Ovary (tissue), 10 donors: ENCODE measurements at places on chromosomes 3 and 15. TPM values are rescaled to one million over a fixed set of nuclear protein-coding genes. Genes with fewer than 3 reads are reported as not detected.

GRCh38 chr3:184158404-184158803, 3.2 kb downstream of the DVL3 start:
- no peak for DNase-seq

Gene DMXL2
- total RNA-seq = 12.3 TPM

Gene REC114
- not detected for total RNA-seq

GRCh38 chr3:66553441-66554113, 52.8 kb upstream of the LRIG1 start:
- DNase-seq = no peak

- no peak for DNase-seq
These were observed 41.4 kb upstream of the CCDC80 start for GRCh38 chr3:112682361-112682760.

DNA sequence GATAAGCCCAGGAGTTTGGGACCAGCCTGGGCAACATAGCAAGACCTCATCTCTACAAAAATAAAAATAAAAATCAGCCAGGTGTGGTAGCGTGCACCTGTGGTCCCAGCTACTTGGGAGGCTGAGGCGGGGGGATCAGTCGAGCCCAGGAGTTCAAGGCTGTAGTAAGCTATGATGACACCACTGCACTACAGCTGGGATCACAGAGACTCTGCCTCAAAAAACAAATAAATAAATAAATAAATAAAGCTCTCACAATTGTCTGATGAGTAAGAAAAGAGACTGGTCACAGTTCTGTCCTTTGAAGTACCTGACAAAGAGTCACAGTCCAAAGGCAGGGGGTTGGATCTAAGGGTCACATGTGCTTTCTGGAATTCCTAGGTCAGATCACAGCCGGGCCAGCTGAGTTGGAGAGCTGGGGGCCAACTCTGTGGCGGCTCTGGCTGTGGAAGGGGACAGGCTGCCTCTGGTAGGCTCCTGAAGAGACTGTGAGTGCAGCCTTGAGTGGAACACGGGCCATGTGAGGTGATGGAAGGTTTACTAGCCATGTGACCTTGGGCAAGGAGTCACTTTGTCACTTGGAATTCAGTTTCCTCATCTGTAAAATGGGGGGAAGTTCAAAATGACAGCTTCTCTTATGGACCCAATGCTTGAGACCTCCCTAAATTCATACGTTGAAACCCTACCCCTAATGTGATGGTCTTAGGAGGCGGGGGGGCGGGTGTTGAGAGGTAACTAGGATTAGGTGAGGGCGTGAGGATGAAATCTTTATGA, 47.2 kb downstream of the WHAMM start:
- no peak for DNase-seq

GRCh38 chr3:194407423-194407822, 8.4 kb upstream of the GP5 start:
- no peak for DNase-seq

GRCh38 chr3:162517110-162517509, 1020.5 kb downstream of the OTOL1 start:
- no peak for DNase-seq

DNA sequence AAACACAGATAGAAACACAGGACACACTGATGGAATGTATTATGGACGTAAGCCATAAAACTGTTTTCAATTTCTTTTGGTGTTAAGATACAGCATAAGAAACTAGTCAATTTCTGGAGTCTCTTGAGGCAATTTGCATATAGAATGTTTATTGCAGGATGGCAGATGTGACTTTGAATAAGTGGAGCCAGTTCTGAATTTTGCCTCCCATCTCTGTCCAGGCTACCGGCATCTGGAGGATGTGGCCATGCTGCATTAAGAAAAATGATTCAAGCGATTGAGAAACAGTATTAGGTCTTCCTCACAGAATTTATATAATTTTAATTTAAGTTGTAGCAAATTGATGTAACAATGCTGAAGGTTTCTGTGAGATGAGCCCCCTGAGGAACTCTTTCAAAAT, 81.5 kb downstream of the CHST2 start:
- DNase-seq = no peak

GRCh38 chr15:83102346-83102745, 5.1 kb upstream of the TM6SF1 start:
- no peak for DNase-seq

DNA sequence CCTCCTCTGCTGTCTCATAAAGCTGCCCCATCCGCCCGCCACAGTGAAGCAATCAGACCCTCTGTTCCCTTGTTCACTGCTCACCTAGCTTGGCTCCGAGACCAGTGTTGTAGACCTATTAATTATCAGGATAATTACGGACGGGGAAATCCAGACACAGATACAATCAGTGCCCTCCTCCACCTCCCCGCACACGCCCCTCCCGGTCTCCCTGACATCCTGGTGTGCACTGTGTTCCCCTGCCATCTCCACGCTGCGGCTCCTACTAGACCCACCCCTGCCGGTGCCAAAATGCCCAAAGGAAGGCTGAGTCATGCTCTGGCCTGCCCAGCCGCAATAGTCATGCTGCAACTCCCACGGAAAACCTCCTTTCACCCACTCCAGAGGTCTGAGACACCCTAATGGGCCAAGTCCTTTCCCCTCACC, 277.3 kb upstream of the TLE3 start:
- no peak for DNase-seq

GRCh38 chr15:61759639-61760038, 300.6 kb downstream of the VPS13C start:
- DNase-seq = no peak

GRCh38 chr15:46580924-46581323, 946.1 kb downstream of the SQOR start:
- no peak for DNase-seq

Gene TTLL13
- not detected for total RNA-seq

- no peak for DNase-seq
These were observed 29.7 kb upstream of the SLMAP start for GRCh38 chr3:57726397-57726796.

Gene CILP
- 24.3 TPM for total RNA-seq

DNA sequence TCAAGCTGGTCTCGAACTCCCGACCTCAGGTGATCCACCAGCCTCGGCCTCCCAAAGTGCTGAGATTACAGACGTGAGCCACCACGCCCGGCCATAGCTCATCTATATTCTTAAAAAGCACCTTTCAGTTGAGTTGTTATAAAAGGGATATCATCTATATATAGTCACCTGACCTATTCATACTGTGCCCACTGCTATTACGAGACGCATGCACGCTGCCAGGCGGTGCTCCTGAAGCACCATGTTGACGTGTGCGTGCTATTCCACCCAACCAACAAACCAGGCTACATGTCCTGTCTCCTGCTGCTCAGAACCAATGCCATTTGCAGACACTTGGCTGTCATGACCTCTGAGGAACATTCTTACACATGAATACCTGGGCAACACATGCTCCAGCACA, 17.6 kb downstream of the CYFIP1 start:
- no peak for DNase-seq

- DNase-seq = no peak
These were observed 91.7 kb upstream of the IGSF10 start for GRCh38 chr3:151552589-151552988.

- no peak for DNase-seq
These were observed 37.9 kb downstream of the EID1 start for GRCh38 chr15:48915861-48916260.

DNA sequence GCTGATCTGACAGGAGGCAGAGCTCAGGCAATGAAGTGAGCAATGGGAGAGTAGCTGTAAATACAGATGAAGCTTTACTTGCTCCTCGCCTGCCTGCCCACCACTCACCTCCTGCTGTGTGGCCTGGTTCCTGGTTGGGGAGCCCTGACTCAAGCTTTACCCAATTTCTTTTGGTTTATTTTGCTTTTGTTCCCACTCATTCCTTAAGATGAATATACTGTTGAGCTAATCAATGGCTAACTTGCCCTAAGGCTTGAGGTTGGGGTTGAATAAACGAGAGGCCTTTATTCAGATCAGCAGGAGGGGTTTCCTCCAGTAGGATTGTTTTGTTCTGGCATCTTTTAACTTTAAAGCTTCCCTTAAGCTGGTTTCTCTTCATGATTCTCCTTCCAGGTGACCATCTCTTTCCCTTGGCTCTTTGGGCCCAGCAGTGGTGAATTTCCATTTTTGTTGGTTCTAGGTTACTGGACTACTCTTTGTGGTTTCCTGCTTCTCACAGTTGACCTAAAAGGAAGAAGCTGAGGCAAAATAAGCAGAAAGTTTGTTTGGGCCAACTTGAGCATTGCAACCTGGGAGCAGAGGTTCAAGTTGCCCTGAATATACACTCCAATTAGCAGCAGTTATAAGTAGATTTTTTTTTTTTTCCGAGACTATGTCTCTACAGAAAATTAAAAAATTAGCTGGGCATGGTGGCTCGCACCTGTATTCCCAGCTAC, 44.4 kb downstream of the STARD9 start:
- DNase-seq = no peak

- DNase-seq = no peak
These were observed 31.9 kb downstream of the ACAN start for GRCh38 chr15:88835119-88835518.

Gene GNB5
- total RNA-seq = 64.8 TPM

Gene CYP1A2
- total RNA-seq = not detected

Gene OR5K2
- total RNA-seq = not detected

Gene MOBP
- 0.08 TPM for total RNA-seq

DNA sequence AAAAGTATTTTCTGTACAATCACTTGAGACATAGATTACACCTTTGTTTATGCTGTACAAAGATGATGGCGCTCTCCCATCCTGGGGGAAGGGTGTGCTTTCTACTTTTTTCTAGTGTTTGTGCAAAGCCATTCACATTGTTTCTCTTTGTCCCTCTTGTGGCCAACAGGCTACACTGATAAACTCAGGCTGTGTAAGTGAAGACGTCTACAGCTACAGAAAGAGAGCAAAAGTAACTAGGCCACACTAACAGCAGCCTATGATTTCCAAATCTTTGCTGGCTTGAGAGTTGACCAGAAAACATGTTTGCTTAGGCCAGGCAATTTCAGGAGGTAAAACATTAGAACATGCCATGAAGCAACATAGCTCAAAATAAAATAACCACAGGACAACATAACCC, 75.1 kb downstream of the FOXB1 start:
- no peak for DNase-seq

GRCh38 chr3:185713015-185713414, 111.8 kb downstream of the IGF2BP2 start:
- DNase-seq = no peak

Gene PXYLP1
- 12.8 TPM for total RNA-seq

Gene LRRK1
- 24.9 TPM for total RNA-seq

DNA sequence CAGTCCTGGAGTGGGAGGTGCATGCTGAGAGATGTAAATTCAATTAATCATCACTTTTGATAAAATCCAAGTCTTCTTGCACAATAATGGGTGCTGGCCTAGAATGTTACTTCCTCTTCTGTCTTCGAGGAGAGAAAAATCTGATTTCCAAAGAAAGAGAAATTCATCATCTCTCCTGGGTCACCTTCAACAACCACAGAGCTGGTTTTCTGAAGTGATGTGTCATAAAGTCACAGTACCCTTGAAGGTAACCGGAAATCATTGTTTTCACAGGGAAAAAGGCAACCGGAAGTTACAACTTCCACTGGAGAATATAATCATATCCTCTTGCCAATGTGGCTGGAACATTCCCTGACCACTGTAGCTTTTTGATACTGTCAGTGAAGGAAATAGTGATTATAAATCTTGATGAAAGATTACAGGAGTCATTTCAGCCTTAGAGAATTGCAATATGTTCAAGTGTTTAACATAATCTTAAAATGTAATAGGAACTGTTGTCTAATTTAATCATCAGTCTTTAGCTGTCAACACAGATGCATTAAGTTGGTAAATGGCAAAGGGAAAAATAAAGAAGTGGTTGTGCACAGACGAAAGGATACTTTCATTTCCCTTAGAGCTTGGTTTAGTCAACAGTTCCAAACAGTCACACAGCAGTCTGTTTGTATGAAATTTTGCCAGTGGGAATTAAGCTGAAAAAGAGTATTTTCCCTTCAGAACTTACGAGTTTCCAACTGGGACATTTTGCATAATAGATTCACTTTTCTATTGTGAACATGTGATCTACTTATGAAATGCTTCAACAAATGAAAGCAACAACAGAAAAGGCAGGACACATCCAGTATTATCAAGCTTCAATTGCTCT, 106.5 kb upstream of the SLC4A7 start:
- no peak for DNase-seq

- no peak for DNase-seq
These were observed 752.3 kb downstream of the NR2F2 start for GRCh38 chr15:97082830-97083229.

Gene DUT
- total RNA-seq = 105 TPM

DNA sequence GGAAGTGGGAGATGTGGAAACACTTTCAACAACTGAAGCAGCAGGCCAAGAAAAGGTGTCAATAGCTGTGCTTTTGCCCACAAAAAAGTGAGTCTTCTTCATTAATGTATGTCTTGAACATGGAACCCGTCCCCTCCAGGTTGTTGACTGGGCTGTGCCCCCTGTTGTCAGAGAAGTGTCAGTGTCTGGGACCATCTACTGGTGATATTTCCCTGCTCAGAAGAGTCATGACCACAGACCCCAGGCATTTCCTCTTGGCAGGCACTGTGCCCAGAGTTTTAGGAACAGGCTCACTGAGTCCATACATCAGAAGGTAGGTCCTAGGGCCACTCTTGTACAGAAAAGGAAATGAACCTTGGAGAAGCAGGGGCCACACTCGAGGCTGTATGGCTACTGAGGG, 54.8 kb upstream of the LARS2 start:
- DNase-seq = no peak

- DNase-seq = no peak
These were observed 13.9 kb upstream of the FAM174B start for GRCh38 chr15:92669432-92669831.

DNA sequence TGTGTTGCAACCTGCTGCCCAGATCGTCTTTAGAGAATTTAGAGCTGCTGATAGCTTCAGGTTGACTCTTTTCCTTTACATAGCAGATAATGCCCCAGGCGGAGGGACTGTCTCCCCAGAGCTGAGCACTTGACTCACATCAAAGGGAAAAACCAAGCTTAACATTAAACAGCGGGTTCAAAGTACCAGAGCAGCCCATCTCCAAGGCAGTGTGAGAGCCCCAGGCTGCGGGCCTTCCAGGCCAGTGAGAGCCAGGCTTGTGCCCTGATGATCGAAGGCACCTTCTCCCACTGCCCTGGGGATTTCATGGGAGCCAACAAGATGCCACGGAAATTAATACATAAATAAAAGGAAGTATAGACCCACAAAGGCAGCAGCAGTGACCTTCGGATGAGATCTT, 275.6 kb downstream of the XXYLT1 start:
- no peak for DNase-seq

DNA sequence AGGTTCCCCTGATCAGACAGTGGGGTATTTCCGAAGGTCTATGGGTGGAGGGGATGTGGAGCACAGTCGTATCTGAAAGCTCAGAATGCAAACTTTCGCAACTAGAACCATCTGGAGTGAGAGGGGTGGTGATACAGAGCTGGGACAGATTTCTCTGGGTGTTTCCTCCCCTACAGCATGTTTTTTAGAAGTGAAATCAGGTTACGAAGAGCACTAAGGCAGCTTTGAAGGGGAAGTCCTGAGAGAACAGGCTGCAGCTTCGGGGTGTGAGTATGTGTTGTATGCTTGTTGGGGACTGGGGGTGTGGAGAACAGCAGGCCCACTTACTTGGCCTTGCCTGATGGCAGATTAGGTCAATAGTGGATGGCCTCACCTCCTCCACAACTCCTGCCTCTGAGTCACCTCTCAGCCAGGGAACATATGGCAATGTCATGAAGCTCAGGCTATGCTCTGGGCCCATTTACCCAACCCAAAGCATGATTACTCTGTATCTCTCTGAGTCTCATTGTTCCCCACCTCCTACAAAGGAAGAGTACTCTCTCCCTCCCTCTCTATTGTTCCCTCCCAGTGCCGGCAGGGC, 107.2 kb upstream of the RASGRP1 start:
- DNase-seq = no peak

Gene CPNE9
- not detected for total RNA-seq

Gene MITF
- total RNA-seq = 19.7 TPM
